ENCODE measurements at places on chromosomes 12 and 14.

DNA sequence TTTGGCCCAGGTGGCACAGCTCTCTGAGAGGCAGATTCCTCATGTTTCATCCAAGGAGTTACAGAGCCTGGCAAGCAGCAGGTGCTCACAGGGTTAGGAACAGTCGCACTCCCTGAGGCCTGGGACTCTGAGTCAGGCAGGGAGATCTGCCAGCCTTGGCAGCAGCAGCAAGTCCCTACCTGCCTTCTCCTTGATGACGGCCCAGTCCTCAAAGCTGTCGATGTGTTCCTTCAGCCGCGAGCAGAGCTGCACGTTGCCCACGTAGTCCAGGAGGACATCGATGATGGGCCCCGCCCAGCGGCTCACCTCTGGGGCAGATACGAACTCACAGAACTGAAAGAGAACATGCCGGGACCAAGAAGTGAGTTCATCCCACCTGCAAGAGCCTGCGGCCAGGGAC, 10.4 kb downstream of the FAM181A start:
- no peak for DNase-seq

GRCh38 chr14:34437729-34438080, 24.3 kb downstream of the SPTSSA start:
- DNase-seq = no peak

DNA sequence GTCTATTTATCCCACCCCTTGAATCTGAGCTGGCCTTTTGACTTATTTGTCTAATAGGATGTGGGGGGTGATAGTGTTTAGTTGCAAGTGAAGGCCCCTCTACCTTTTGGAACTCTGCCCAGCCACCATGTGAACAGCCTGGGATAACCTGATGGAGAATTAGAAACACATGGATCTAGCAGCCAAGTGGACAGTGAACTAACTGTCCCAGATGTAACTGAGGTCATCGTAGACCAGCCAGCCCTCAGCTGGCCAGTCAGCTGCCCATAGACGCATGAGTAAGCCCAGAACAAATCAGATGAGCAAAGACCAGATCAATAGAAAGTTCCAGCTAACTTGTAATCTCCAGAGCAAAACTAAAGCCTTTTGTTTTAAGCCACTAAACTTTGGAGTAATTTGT, 19.0 kb downstream of the KLRB1 start:
- DNase-seq = no peak

DNA sequence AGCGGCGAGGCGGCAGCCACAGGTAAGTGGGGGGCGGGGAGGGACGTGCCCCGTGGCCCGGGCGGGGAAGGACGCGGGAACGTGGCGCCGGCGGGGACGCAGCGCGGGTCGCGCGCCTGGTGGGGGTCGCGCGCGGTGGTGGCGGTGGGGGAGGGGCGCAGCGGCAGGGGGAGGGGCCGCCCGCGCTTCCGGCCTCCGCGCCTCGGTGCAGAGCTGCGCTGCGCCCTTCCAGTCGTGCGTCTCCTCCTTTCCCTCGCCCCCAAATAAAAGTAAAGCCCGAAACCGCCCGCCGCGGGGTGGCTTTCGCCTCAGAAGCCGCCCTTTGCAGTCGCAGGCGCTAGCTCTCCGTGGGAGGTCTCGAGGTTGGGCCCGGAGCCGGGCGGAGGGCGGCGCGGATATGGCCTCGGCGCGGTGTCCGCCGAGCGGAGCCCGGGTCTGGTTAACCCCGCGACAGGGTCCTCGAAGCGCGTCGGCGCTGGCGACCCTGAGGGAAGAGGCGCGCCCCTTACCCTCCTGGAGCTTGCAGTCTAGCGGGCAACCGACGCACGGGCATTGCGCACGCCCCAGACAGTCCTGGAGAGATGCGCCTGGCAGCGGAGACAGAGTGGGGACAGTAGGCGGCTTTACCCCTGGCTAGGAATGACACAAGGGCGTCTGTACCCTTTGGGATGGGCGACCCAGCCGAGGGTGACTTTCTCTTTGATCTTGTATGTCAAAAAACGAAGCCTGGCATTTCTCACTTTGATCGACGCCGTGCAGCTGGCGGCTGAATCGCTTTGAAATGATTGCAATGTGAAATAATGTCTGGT, 589 bp downstream of the ATF1 start:
- DNase-seq = peak; percentile 52

DNA sequence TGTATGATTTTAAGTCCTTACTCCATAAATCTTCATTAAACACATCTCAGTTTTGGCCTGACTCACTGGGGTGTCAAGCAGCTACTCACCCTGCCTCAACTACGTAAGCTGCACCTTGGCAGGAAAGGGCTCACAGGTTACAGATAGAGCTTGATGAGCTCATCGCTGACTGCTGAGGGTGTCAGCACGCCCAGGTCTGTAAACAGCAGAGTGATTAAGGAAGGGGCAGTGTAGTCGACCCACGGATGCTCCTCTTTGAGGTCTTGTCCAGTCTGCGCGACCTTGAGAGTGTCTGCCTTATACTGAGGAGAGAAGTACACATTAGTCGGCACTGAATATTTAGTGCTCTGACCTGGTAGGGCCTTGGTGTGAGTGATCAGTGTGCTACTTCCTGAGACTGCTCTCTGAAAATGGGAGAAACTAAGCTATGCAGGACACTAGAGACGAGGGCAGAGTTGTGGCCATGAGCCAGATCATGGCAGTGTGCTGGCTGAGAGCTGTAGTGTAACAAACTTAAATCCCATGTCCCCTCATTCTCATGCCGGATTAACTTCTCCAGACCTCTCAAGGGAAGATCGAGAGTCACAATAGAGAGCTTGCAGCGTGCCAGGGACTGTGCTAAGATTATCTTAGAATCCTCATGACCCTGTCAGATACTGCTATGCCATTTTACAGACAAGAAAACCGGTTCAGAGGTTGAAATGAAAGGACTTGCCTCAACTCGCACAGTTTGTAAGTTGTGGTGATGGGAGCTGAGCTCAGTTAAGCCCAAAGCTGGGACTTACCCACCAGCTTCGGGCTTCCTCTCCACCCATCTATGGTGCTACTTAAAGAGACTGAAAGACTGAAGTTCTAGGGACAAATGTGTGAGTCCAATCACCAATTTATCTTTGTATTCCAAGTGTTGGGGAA, 11.6 kb downstream of the EIF2B1 start:
- no peak for DNase-seq

DNA sequence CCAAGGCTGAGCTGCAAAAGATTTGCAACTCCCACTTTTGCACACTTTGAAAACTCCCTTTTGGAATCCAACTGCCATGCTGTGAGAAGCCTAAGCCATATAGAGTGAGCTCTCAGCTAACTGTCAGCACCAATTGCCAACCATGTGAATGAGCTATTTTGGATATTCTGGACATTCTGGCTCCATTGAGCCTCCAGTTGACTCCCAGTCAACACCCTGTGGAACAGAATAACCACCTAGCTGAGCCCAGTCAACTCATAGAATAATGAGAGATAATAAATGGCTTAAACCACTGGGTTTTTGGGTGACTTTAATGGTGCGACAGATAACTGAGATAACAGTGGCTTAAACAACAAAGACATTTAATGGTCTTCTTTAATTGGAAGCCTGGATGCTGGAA, 210.1 kb downstream of the SUDS3 start:
- DNase-seq = no peak

- no peak for DNase-seq
Observed at GRCh38 chr12:2776129-2776806, 18.5 kb upstream of the FKBP4 start.

DNA sequence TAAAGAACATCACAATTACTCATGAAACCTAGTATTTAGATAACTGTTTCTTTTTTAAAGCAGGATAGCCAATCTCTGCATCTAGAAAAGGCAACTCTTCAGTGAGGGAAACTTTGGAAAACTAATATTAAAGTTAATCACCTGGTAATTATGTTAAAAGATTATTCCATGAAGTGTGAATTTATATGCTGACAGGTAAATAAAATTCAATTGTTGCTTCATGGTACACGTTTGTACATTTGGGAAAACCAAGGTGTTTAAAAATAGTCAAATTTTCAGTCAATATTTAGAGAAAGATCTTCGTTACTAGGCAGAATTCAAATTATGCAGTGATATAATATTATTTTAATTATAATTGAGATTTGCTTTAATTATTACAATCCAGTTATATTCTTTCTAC, 100.1 kb upstream of the LRFN5 start:
- no peak for DNase-seq

- no peak for DNase-seq
Observed at GRCh38 chr12:45762185-45763110, 32.9 kb downstream of the ARID2 start.

DNA sequence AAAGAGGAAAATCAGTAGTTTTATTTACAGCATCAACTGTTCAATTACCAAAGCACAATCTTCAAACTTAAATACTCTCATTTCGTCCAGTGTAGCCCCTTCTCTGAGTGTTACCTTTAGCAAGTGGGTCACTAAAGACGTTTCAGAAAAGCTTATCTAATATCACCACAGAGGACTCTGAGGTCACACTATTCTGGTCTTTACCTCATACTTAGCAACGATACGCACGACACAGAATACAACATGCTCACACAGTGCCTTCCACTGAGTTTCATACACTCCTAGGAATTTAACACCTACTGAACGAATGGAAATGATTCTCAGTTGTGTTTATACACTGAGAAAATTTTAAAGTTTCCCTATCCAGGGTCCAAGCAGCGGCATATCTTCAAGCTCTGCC, 2.0 kb downstream of the SYT10 start:
- no peak for DNase-seq

GRCh38 chr14:63852271-63852816, 460 bp upstream of the SYNE2 start:
- DNase-seq = peak; percentile 60

GRCh38 chr12:46368138-46368537, 4.4 kb downstream of the SLC38A2 start:
- no peak for DNase-seq

- no peak for DNase-seq
Observed at GRCh38 chr12:87376722-87377121, 652.5 kb downstream of the C12orf50 start.

- no peak for DNase-seq
Observed at GRCh38 chr14:72644758-72645489, 249.0 kb downstream of the DPF3 start.

- no peak for DNase-seq
Observed at GRCh38 chr12:9773216-9773877, 12.6 kb upstream of the CD69 start.

DNA sequence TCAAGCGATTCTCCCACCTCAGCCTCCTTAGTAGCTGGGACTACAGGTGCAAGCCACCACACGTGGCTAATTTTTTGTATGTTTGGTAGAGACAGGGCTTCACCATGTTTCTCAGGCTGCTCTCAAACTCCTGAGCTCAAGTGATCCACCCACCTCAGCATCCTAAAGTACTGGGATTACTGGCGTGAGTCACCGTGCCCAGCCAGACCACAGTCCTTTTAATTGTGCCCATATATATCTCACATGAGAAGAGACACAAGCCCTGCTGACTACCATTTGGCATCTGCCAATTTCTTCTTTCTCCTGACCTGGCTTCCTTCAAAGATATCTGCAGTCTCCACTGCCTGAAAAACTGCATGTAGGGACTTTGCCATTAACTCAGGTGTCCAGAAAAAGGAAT, 142.5 kb downstream of the DPY19L2 start:
- DNase-seq = no peak

- DNase-seq = no peak
Observed at GRCh38 chr12:52794479-52795331, 1.2 kb downstream of the KRT3 start.

DNA sequence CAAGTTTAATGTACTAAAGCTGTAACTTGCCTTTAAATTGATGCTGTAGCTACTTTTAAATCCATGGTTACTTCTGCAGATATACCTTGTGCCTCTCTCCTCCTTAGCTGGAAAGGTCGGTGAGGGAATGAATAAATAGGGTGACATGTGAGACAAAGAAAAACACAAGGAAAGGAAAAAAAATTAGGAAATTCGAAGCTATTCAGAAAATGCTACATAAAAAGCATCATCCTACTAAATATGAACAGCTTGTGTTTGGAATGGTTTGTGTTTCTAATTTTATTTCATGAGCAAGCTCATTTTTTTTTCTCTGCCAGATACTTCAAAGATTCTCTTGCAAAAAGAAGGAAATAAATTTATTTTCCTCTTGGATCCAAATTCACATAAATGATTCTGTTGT, 186.3 kb upstream of the NUDT4 start:
- DNase-seq = no peak

- no peak for DNase-seq
Observed at GRCh38 chr12:40831916-40832315, 139.7 kb downstream of the CNTN1 start.

- no peak for DNase-seq
Observed at GRCh38 chr12:95709152-95709551, 81.4 kb downstream of the NTN4 start.

GRCh38 chr14:64278458-64278857, 15.7 kb downstream of the ESR2 start:
- DNase-seq = no peak

- DNase-seq = no peak
Observed at GRCh38 chr12:13085968-13086686, 17.3 kb downstream of the GSG1 start.

DNA sequence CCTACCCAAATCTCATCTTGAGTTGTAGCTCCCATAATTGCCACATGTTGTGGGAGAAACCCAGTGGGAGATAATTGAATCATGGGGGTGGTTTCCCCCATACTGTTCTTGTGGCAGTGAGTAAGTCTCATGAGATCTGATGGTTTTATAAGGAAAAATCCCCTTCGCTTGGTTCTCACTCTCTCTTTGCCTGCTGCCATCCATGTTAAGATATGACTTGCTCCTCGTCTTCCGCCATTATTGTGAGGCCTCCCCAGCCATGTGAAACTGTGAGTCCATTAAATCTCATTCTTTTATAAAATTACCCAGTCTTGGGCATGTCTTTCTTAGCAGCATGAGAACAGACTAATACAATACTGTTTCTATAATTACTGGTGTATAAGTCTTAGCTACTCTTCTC, 6.5 kb upstream of the BCAT1 start:
- no peak for DNase-seq

DNA sequence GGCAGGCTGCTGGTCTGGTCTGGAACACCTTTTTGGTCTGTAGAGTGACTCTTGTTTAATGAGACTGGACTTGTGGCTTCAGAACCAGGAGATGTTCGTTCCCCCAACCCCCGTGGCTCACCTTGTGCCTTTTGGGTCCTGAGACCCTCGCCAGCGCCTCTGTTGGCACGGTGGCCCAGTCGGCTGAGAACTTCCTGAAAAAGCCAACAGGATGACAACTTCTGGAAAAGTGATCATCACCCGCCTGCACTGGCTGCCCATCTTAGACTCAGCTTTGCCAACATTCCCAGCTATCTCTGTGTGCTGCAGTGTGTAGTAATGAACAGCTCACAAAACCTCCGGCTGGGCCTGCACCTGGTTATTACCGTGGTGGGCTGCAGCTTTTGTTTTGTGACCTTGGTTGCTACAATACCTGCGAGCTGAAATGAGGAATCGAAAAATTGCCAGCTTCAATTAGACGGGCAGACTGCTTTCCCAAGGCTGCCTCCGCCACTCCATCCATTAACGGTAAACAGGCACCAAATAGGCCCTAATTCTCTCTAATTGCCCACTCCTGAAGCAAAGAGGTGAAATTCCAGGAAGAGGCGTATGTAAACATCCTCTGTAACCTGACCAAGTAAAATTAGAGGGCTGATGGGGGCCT, 16.0 kb downstream of the MEG3 start:
- DNase-seq = peak; percentile 60

Measured in NCI-H2107 (cell line).